ENCODE measurements at places on chromosomes 3 and 15.

DNA sequence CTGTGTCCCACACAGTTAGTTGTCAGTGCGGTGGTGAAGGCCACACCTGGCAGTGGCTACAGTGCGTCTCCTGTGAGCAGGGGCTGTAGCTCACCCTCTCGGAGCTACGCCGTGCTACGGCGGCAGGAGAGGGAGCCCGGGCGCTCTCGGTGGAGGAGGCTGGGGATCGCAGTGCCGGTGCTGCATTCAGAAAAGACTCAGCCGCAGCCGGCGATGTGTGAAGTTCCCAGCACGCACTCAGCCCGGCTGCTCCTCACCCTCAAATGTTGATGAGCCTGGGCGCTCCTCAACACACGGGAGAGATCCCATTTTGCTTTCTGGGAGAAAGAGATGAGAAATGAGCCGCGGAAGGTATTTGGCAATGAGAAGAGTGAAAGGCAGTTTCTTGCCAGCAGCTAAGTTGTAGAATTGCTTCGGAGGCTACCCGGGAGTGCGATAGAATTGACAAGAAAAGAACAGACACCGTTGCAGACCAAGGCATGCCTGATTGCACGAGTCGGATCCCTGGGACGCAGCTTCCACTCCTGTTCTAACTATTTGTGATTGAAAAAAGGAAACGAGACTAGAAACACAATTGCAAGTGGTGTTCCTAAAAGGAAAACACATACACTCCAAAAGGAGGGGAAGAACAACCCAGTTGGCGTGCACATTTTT is at the start of gene UNC13C:
TSS of gene UNC13C (plus strand) at position 189 of the 654 bp plus-strand sequence. CDS start 34,463 bp downstream, outside the sequence.
- no peak for DNase-seq

- DNase-seq, result peak; percentile 62
These were observed 26.5 kb upstream of the P2RY12 start for GRCh38 chr3:151410891-151411559.

- no peak for DNase-seq
These were observed 27.0 kb downstream of the ALS2CL start for GRCh38 chr3:46666453-46666845.

DNA sequence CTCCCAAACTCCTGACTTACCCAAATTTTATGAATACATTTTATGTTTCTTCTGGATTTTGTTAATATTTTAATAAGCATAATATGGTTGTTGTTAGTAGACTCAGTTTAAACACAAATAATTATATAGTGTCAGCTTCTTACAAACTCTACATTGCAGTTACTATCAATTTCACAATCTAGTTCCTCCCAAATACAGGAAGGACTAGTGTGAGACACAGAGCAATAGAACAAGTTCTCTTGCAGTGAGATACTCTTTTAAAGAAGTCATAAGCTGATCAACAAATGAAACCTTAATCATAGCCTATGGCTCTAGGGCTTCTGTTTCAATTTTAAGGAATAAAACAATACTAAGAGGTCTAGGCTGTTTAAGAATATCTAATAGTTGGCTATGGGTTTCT is 86.1 kb downstream of the SAMMSON start:
- no peak for DNase-seq

GRCh38 chr3:191753196-191753595 is 292.2 kb downstream of the PYDC2 start:
- no peak for DNase-seq

DNA sequence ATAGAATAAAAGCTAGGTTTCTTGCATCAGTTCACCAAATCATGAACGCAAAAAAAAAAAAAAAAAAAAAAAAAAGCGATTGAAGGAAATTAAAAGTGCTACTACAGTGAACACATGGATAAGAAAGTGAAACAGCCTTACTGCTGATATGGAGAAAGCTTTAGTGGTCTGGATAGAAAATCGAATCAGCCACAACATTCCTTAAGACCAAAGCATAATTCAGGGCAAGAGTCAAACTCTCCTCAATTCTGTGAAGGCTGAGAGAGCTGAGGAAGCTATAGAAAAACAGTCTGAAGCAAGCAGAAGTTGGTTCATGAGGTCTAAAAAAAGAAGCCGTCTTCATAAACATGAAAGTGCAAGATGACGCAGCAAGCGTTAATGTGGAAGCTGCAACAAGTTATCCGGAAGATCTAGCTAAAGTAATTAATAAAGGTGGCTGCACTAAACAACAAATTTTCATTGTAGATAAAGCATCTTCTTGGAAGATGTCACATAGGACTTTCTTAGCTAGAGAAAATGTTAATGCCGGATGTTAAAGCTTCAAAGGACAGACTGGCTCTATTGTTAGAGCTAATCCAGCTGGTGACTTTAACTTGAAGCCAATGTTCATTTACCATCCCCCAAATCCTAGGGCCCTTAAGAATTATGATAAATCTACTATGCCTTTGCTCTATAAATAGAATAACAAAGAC is 19.2 kb downstream of the P3H2 start:
- DNase-seq, result peak; percentile 70

GRCh38 chr3:165920984-165921383 is 83.8 kb upstream of the BCHE start:
- DNase-seq, result no peak

DNA sequence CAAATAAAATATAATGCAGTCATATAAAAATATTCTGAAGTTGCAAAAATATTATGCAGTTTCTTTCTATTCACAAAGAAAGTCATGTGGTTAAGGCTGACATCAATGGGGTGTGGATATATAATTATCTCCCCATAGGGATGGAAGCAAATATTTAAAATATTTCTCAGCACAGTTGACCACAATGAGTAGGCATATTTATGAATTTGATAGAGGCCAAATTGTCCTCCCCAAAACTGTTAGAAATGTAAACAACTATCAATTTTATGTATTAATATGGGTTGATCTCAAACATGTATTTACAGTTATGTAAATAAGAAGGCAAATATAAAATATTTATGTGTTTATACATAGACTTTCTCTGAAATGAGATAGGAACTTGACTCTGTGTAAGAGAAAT is 246.0 kb upstream of the CBLB start:
- DNase-seq, result peak; percentile 75
